ENCODE measurements at places on chromosomes 3 and 15. TPM values are rescaled to one million over a fixed set of nuclear protein-coding genes. Genes with fewer than 3 reads are reported as not detected.

Gene SST
- not detected for total RNA-seq

Gene MME
- not detected for total RNA-seq

GRCh38 chr3:57309769-57310360 lies 17.4 kb upstream of the ASB14 start:
- DNase-seq = no peak
- H3K4me3 ChIP-seq = no peak overlapping the region
- H3K27ac ChIP-seq = no peak overlapping the region

DNA sequence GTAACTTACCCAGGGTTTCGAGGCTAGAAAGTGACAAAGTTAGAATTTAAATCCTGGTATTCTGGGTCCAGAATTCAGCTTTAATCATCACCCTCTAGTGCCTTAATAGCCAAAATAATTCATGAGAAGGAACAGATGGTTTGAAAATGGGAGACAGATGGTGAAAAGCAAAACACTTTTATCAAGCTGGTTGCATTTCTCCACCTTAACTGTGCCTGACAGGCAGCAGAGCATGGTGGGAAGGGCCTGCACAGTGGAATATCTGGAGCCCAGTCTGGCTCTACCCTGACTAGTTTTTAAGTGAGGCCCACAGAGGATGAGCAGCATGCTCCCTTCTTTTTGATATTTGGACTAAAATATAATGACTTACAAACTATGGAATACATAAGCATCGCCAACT lies 35.6 kb upstream of the RASGRP1 start:
- no peaks in the 10 kb centered on the region for H3K27me3 ChIP-seq
- DNase-seq = no peak
- no peak overlapping the region for H3K4me3 ChIP-seq
- H3K36me3 ChIP-seq = no peaks in the 10 kb centered on the region

Gene COL8A1
- total RNA-seq = 0.10 TPM

Measured in activated CD8-positive, alpha-beta T cell treated with anti-CD3 and anti-CD28 coated beads, Interleukin-2, amount 10 ng/mL, durations not matched to agents 7 days and 5 days (primary cell).